ENCODE measurements at places on chromosomes 2 and 18. TPM values are rescaled to one million over a fixed set of nuclear protein-coding genes. Genes with fewer than 3 reads are reported as not detected.

DNA sequence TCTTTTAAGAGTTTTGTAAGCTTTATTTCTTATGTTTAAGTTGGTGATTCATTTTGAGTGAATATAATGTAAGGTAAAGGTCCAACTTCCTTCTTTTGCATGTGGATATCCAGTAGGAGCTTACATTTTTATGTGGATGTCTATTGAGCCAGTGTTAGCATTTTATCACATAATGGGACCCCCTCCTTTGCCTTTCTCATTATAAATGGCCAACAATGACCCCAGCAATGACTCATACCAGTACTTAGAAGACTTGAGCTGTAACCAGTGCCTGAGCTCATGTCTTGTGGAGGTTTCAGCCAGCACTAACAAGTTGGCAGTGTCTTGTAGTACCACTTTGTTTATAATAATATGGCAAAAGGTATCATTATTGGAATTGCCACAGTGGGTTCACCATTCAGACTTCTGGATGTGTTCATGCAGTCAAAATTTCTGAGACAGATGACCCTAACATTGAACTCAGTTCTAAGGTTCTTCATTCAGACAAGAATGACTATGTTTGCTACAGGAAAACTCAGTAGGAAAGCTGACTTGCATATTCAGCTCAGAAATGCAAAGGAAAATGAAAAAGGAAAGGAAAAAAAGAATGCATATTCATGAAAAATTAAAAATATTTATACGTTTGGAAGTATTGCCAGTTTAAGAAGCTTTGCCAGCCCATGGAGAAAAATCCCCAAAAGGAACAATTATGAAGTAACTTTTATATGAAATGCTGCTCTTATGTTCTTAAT lies 41.0 kb downstream of the CDKL4 start:
- no peak for DNase-seq

GRCh38 chr2:43751476-43751990 lies 22.3 kb upstream of the DYNC2LI1 start:
- no peak for DNase-seq

The PLGLB1 gene
- 14.2 TPM for polyA plus RNA-seq

GRCh38 chr18:2515171-2515787 lies 56.0 kb downstream of the METTL4 start:
- no peak for DNase-seq

The WDPCP gene
- polyA plus RNA-seq = 13.2 TPM

The HADHB gene
- polyA plus RNA-seq = 160 TPM

DNA sequence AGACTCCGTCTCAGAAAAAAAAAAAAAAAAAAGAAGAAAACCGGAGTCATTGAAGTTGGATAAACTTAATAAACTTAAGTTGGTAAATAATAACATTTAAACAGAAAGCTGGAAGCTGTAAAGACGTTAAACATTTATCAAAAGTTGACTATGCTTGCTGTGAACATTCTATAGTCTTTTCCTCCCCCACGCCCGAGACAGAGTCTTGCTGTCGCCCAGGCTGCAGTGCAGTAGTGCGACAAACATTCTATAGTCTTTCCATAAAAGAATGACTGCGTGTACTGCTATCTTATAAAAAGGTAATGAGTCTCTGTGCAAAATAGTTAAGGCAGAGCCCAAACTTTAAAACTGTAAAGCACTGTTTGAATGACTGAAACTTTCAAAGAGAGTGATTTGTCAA lies 45.2 kb downstream of the PPP4R1 start:
- DNase-seq = no peak

GRCh38 chr2:210429403-210430137 lies 47.0 kb downstream of the LANCL1 start:
- DNase-seq = no peak

The RND3 gene
- polyA plus RNA-seq = 58.6 TPM

DNA sequence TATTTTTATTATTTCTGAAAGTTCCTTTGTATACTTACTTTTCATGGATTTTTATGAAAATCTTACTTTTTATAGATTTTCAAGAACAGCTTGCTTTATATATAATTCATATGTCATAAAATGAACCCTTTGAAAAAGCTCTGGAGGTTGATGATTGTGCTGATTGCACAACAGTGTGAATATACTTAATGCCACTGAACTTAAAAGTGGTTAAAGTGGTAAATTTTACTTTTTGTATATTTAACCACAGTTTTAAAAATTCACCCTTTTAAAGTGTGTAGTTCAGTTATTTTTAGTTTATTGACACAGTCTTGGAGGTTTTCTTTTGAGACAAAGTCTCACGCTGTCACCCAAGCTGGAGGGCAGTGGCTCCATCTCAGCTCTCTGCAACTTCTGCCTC lies 8.4 kb downstream of the SANBR start:
- DNase-seq = no peak

DNA sequence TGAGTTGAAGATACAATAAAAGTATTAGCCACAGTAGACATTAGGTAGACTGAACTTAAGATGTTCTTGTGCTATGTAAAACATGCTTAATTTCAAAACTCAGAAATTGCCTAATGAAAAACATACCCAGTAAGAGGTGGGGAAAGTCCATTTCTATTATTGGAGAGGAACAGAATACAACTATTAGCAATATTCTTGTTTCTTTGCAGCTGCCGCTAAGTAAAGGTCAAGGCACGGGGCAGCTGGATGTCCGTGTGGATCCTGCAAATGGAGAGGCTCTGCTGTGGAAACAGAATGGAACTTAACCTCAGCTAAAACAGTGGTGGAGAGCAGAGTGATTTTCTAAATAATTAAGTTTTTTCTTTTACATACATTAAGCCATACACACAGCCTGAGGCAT lies 139.2 kb upstream of the ARHGAP28 start:
- no peak for DNase-seq

DNA sequence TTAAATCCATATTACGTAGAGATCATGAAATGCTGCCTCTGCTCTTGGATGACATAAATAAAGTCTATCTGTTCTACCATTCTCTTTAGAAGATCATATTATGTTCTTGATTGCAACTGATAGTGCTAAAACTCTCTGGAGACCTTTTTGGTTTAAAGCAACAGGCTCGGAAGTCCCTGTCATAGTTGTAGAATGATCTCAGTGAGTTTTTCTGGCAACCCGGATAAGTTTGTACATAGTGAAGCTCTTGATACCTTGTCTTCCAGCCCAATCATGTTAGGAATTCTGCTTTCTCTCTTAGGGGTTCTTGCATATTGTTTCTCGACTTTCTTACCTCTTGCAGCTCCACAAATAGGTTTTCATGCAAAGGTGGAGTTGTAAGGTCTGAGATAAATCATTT lies 156.1 kb downstream of the TTC27 start:
- DNase-seq = no peak

- no peak for DNase-seq
Measured at GRCh38 chr2:240831594-240832204, 11.7 kb upstream of the KIF1A start.

GRCh38 chr2:1633092-1633671 lies 111.1 kb downstream of the PXDN start:
- DNase-seq = no peak

The MARCHF4 gene
- polyA plus RNA-seq = 0.11 TPM

The FAM161A gene
- polyA plus RNA-seq = 22.9 TPM

The LBH gene
- 108 TPM for polyA plus RNA-seq

DNA sequence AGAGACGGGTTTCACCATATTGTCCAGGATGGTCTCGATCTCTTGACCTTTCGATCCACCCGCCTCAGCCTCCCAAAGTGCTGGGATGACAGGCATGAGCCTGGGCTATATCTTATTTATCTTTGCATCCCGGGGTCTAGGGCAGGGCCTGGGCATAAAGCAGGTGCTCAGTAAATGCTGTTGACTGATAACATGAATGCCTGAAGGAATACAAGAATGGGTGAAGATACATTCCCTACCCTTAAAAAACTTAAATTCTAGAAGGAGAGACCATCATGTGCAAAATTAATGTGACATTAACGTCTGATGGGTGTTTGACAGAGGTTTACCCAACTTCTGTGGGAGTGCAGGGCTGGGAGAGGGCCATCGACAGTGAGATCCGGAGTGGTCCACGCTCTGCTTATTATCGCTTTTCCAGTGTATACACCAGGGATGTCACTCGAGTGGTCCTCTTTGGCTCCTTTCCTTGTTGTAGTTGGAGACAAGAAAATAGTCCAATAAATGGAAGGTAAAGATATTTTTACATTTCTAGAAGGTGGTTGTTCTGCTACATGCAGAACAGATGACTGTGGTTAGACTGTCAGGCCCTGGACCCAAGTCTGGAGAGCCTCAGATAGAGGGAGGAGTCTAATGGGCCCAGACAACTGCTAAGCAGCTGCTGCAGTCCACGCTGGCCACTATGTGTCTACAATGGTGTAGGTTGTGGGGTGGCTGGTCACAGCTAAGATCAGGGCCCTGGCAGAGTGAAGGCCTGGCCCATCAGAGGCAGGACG lies 131.7 kb downstream of the MYCN start:
- no peak for DNase-seq

The LBX2 gene
- 2.9 TPM for polyA plus RNA-seq

The GRHL1 gene
- 5.0 TPM for polyA plus RNA-seq

DNA sequence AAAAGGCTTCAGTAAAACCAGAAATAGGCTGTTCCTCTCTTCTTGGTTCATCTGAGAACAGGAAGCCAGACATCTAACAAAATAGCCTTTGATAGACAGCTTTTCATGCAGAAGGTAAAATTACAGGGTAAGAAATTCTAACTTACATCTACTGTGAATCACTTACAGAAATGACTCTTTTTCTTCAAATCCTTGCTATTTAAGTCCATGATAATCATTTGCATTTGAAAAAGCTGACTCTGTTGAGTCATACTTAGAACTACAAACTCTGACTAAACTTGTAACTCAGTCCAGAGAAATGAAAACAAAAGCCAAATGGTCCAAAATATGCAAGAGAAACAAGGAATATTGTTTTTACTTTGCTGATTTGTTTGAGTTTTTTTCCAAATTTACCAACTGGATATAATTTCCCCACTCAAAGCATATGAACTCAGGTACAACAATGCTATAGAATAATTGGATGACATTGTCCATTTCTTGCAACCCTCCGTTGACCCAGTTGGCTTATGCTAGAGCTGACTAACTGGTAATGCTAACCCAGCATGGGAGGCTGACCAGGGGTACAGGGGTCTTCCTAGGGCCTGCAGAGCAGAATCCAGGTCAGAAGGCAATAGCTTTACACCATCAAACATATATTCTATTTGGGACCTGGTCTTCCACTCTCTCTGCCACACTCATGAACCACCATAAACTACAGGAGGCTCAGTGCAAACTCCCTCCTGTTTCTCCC lies 18.8 kb upstream of the MREG start:
- DNase-seq = no peak

Measured in right renal pelvis (tissue), 4 donors.